ENCODE measurements at places on chromosomes 7 and 10.
A peak's percentile ranks its signal among the peaks of the same experiment; 100 is the strongest.

- H3K4me1 ChIP-seq, result peaks cover 4% of the 10 kb centered on the region
- H3K27ac ChIP-seq, result no peak overlapping the region
- H3K36me3 ChIP-seq, result peaks cover 8% of the 10 kb centered on the region
These were observed 108.6 kb upstream of the ABI1 start for GRCh38 chr10:26969145-26969926.

- H3K36me3 ChIP-seq, result no peaks in the 10 kb centered on the region
- H3K4me3 ChIP-seq, result no peak overlapping the region
- no peak overlapping the region for H3K27ac ChIP-seq
- no peak for DNase-seq
- peaks cover 4% of the 10 kb centered on the region for H3K4me1 ChIP-seq
These were observed 78.0 kb upstream of the C1GALT1 start for GRCh38 chr7:7104314-7104698.

DNA sequence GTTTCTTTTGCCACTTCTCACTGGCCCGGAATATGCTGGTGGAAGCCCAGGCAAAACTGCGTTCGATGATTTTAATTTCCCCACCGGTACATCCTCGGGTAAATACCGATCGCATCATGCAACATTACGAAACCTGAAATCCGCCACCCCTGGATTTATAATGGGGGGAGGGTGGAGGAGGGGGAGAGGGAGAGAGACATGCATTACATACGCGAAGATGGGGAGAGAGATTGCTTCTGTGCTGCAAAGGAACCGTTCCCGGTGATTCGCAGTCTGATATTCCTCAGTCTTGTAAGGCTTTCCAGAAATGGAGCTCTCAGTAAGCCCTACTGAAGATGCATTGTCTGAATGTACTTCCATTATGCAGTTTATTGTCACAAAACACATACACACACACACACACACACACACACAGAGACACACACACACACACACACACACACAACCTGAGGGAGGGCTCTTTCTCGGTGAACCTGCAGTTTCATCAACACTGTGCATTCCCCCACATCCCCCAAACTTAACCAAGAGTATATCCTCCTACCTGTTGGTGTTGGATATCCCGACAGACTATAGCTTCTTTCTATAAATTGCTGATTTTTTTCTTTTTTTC, 741 bp downstream of the GPR85 start:
- no peaks in the 10 kb centered on the region for H3K36me3 ChIP-seq
- H3K4me1 ChIP-seq, result peaks cover 7% of the 10 kb centered on the region
- peaks cover 42% of the 10 kb centered on the region for H3K27me3 ChIP-seq
- no peak overlapping the region for H3K27ac ChIP-seq
- H3K4me3 ChIP-seq, result peak overlapping the region; percentile 28
- DNase-seq, result no peak

GRCh38 chr7:977326-978048, 2.1 kb upstream of the COX19 start:
- H3K36me3 ChIP-seq, result peaks cover 9% of the 10 kb centered on the region
- DNase-seq, result no peak
- H3K4me3 ChIP-seq, result no peak overlapping the region
- no peaks in the 10 kb centered on the region for H3K27me3 ChIP-seq

DNA sequence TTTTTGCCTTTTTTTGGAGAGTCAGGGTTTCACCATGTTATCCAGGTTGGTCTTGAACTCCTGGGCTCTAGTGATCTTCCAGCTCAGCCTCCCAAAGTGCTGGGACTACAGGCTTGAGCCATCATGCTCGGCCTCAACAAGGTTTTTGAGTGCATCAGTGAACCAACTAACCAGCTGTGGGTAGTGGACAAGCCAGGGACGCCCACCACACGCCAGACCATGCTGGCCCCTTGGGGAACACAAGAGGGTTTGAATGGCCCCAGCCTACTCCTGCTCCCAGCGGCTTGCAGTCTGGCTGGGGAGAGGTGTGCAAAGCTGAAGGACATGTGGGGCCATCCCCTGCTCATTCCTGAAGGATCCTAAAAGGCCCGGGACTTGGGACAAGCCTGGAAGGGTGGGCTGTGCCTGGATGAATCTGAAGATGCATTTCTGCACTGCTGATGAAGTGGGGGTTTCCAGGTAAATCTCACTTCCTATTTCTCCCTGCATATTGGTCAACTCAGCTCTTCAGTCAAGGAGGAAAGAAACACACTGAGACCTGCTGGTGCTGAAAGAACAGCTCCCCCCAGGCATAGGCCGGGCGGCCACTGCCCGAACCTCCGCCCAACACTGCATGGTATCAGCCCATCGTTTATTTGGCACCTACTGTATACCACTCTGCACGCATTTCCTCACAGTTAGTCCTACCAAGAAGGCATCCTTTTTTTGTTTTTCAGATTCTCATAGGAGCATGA, 6.9 kb downstream of the MMD2 start:
- H3K4me3 ChIP-seq, result no peak overlapping the region
- H3K27me3 ChIP-seq, result peaks cover 38% of the 10 kb centered on the region

DNA sequence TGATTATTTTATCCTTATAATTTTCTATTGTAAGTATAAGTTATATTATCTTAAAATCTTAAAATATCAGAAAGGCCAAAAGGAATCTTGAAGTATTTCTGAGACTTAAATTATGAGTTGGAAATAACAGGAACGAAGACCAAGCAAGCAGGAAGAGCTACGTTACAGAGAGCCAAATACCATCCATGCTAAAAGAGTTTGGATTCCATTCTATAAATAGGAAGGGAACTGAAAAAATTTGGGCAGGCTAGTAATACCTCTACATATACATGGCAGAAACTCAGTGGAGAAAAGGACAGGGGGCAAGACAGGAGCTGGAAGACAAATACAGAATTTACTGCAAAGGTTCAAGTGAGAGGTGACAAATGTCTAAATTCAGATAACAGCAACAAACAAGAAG, 16.7 kb downstream of the ITGB1 start:
- H3K27me3 ChIP-seq, result no peaks in the 10 kb centered on the region
- H3K27ac ChIP-seq, result no peak overlapping the region
- H3K4me1 ChIP-seq, result peaks cover 77% of the 10 kb centered on the region
- H3K36me3 ChIP-seq, result peaks cover 15% of the 10 kb centered on the region
- no peak for DNase-seq

All from activated B cell treated with CpG ODN at 0.5 μM for 24 hours (primary cell).